Activated T-helper 1 cell treated with anti-CD3 and anti-CD28 coated beads, Interleukin-12 subunit alpha, Interleukin-12 subunit beta, Interleukin-2, Interleukin-4 antibody, amounts not matched to agents 30 ng/mL and 10 ng/mL and 1 ng/mL, durations not matched to agents 14 hours and 24 hours and 36 hours (primary cell): ENCODE measurements at places on chromosomes 2 and 18. TPM values are rescaled to one million over a fixed set of nuclear protein-coding genes. Genes with fewer than 3 reads are reported as not detected.

Gene PLEKHB2
- 72.5 and 73.9 TPM in 2 replicates for total RNA-seq

Gene PRSS56
- not detected in 2 replicates for total RNA-seq

Gene COL4A3
- not detected in 2 replicates for total RNA-seq

Gene CPO
- not detected in 2 replicates for total RNA-seq

Gene ERMN
- 2.1 and 2.4 TPM in 2 replicates for total RNA-seq

Gene SALL3
- not detected in 2 replicates for total RNA-seq

Gene SLC4A5
- 0.47 and 0.71 TPM in 2 replicates for total RNA-seq

Gene G6PC2
- not detected in 2 replicates for total RNA-seq

Gene NBAS
- 33.3 and 33.6 TPM in 2 replicates for total RNA-seq

DNA sequence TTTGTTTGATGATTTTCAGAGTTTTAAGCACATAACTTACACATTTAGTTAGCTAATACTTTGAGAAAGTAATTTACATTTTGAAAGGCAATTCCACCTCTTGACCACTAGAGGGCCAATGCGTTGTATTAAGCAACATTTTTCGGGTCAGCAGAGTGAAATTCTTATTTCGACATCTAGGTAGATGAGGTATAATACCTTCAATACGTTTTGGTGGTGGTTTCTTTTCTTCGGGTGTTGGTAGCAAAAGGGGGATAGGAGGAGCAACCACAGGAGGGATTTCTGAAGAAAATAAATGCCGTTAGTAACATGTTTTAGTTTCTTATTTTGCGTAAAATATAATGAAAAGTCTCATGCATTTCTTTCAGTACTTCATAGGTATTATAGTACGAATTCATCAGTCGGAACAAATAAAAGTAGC is 106.3 kb downstream of the TTN start:
- DNase-seq = no peak
- peaks cover 3% of the 10 kb centered on the region for H3K27me3 ChIP-seq
- H3K4me3 ChIP-seq = no peak overlapping the region
- H3K27ac ChIP-seq = no peak overlapping the region
- H3K36me3 ChIP-seq = peaks cover 1% of the 10 kb centered on the region

GRCh38 chr2:202821206-202822160 is 50.1 kb downstream of the ICA1L start:
- H3K27ac ChIP-seq = no peak overlapping the region
- no peak overlapping the region for H3K4me3 ChIP-seq
- no peaks in the 10 kb centered on the region for H3K27me3 ChIP-seq
- no peaks in the 10 kb centered on the region for H3K4me1 ChIP-seq
- DNase-seq = no peak

- peak overlapping the region; percentile 92 for H3K27ac ChIP-seq
- H3K4me1 ChIP-seq = peaks cover 18% of the 10 kb centered on the region
- peaks cover 2% of the 10 kb centered on the region for H3K27me3 ChIP-seq
- H3K4me3 ChIP-seq = peak overlapping the region; percentile 89
- H3K36me3 ChIP-seq = no peaks in the 10 kb centered on the region
- DNase-seq = no peak
These were observed 1.2 kb downstream of the TMEM237 start for GRCh38 chr2:201642086-201642578.

DNA sequence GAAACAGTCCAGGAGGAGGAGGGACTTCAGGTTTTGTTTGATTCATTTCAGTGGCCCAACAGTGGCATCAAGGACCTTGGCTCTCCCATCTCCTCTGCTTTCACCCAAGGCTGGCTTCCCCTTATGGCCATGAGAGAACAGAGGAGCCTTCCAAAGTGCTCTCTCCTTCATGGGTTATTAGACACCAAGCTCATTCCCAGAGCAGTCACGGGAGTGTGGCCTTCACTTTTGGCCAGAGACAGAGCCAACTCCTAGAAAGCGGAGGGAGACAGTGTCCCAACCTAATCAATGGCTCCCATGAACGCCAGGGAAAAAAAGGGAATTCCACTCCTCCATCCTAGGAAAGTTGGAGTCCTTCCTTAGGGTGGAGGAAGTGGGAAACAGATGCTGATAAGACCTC is 871 bp upstream of the DUSP28 start:
- H3K4me1 ChIP-seq = peaks cover 61% of the 10 kb centered on the region
- peak overlapping the region; percentile 81 for H3K27ac ChIP-seq
- no peaks in the 10 kb centered on the region for H3K27me3 ChIP-seq
- H3K36me3 ChIP-seq = peaks cover 26% of the 10 kb centered on the region
- DNase-seq = no peak

GRCh38 chr18:7601936-7602335 is 34.8 kb downstream of the PTPRM start:
- H3K27me3 ChIP-seq = no peaks in the 10 kb centered on the region
- H3K4me1 ChIP-seq = no peaks in the 10 kb centered on the region

DNA sequence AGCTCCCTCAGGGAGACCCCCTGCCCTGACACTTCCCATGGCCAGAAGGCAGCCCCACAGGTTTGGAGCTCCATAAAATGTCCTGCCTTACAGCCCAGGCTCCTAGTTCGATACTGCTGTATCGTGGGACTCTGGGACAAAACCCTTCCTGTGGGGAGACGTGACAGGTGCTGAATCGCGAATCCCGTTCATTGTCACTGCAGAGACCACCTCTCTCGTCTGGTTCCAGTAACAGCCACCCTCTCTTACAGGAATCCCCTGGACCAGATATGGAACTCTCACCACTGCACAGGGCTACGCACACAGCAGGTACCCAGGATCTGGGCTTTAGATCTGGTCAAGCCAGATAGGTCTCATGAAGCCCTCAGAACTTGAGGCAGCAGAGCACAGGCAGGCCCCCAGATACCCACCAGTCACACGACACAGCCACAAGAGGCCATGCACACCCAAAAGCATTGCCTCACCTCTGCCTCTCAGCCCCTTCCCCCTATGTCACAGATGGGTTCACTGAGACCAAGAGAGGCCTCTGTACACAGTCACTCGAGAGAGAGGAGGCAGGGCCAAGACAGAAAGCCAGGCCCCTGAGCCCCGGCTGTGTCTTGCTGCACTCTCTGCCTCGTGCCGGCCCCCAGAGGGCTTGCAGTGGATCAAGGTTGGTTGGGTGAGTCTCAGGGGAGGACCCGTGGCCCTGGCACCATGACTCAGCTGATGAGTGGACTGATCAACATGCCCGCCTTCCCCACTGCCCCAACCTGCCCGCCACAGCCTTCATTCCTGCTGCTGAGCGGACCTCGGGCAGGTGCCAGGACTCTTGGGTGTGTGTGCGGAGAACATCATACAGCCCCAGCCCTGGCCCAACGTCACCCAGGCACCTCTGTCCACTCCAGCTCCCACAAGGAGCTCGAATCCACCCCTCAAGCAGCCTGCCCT is 7.6 kb downstream of the SDC1 start:
- peaks cover 29% of the 10 kb centered on the region for H3K27me3 ChIP-seq
- DNase-seq = no peak
- no peak overlapping the region for H3K27ac ChIP-seq
- H3K4me3 ChIP-seq = no peak overlapping the region
- no peaks in the 10 kb centered on the region for H3K4me1 ChIP-seq

GRCh38 chr2:162041485-162041884 is 32.5 kb downstream of the DPP4 start:
- no peak overlapping the region for H3K4me3 ChIP-seq
- DNase-seq = no peak
- peaks cover 57% of the 10 kb centered on the region for H3K4me1 ChIP-seq
- peak overlapping the region; percentile 0 for H3K27ac ChIP-seq
- H3K27me3 ChIP-seq = no peaks in the 10 kb centered on the region

- peaks cover 46% of the 10 kb centered on the region for H3K4me1 ChIP-seq
- peaks cover 12% of the 10 kb centered on the region for H3K36me3 ChIP-seq
- H3K27ac ChIP-seq = peak overlapping the region; percentile 20
- H3K27me3 ChIP-seq = peaks cover 4% of the 10 kb centered on the region
- H3K4me3 ChIP-seq = no peak overlapping the region
These were observed 55.9 kb upstream of the EPAS1 start for GRCh38 chr2:46241344-46241743.

- DNase-seq = no peak
- H3K4me3 ChIP-seq = no peak overlapping the region
- H3K27ac ChIP-seq = no peak overlapping the region
- H3K4me1 ChIP-seq = no peaks in the 10 kb centered on the region
These were observed 279.0 kb upstream of the CDH2 start for GRCh38 chr18:28455971-28456370.

DNA sequence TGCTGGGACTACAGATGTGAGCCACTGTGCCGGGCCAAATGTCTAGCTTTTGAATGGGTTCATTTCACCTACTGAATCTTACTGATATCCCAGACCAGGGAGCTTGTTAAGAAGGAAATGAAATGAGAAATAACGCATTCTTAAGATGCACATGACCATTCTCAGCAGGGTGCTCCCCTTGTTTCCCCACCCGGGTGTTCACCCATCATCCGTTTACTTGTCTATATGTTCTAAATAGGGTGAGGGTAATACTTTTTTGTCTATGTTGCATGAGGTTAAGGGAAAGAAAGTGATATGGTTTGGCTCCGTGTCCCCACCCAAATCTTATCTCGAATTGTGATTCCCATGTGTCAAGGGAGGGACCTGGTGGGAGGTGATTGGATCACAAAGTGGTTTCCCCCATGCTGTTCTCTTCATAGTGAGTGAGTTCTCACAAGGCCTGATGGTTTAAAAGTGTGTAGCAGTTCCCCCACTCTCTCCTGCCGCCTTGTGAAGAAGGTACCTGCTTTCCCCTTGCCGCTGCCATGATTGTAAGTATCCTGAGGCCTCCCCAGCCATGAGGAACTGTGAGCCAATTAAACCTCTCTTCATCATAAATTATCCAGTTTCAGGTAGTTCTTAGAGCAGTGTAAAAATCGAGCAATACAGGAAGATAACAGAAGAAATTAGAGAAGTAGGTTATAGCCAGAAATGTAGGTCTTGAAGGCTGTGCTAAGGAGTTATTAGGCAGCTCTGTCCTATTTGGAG is 129.1 kb downstream of the DDX1 start:
- DNase-seq = no peak
- no peak overlapping the region for H3K27ac ChIP-seq
- H3K27me3 ChIP-seq = peaks cover 2% of the 10 kb centered on the region
- no peaks in the 10 kb centered on the region for H3K4me1 ChIP-seq
- no peaks in the 10 kb centered on the region for H3K36me3 ChIP-seq
- no peak overlapping the region for H3K4me3 ChIP-seq

GRCh38 chr18:22174341-22175145 is 5.2 kb downstream of the GATA6 start:
- no peak overlapping the region for H3K27ac ChIP-seq
- H3K36me3 ChIP-seq = no peaks in the 10 kb centered on the region
- peaks cover 63% of the 10 kb centered on the region for H3K27me3 ChIP-seq
- no peak for DNase-seq
- H3K4me1 ChIP-seq = no peaks in the 10 kb centered on the region

- no peak overlapping the region for H3K27ac ChIP-seq
- H3K27me3 ChIP-seq = peaks cover 23% of the 10 kb centered on the region
- no peak overlapping the region for H3K4me3 ChIP-seq
- H3K36me3 ChIP-seq = peaks cover 15% of the 10 kb centered on the region
These were observed 23.3 kb downstream of the SKA1 start for GRCh38 chr18:50398099-50398498.

- no peak overlapping the region for H3K4me3 ChIP-seq
- no peak for DNase-seq
- H3K27ac ChIP-seq = no peak overlapping the region
- no peaks in the 10 kb centered on the region for H3K27me3 ChIP-seq
- H3K4me1 ChIP-seq = peaks cover 44% of the 10 kb centered on the region
- peaks cover 1% of the 10 kb centered on the region for H3K36me3 ChIP-seq
These were observed 15.9 kb upstream of the AGFG1 start for GRCh38 chr2:227456102-227456501.

- H3K4me1 ChIP-seq = no peaks in the 10 kb centered on the region
- H3K36me3 ChIP-seq = no peaks in the 10 kb centered on the region
- no peak overlapping the region for H3K27ac ChIP-seq
- H3K4me3 ChIP-seq = no peak overlapping the region
These were observed 49.5 kb downstream of the SLC40A1 start for GRCh38 chr2:189530965-189531637.

GRCh38 chr2:23200787-23201114 is 184.2 kb upstream of the KLHL29 start:
- no peaks in the 10 kb centered on the region for H3K36me3 ChIP-seq
- H3K27ac ChIP-seq = no peak overlapping the region
- H3K27me3 ChIP-seq = peaks cover 2% of the 10 kb centered on the region
- no peak for DNase-seq
- H3K4me1 ChIP-seq = no peaks in the 10 kb centered on the region

DNA sequence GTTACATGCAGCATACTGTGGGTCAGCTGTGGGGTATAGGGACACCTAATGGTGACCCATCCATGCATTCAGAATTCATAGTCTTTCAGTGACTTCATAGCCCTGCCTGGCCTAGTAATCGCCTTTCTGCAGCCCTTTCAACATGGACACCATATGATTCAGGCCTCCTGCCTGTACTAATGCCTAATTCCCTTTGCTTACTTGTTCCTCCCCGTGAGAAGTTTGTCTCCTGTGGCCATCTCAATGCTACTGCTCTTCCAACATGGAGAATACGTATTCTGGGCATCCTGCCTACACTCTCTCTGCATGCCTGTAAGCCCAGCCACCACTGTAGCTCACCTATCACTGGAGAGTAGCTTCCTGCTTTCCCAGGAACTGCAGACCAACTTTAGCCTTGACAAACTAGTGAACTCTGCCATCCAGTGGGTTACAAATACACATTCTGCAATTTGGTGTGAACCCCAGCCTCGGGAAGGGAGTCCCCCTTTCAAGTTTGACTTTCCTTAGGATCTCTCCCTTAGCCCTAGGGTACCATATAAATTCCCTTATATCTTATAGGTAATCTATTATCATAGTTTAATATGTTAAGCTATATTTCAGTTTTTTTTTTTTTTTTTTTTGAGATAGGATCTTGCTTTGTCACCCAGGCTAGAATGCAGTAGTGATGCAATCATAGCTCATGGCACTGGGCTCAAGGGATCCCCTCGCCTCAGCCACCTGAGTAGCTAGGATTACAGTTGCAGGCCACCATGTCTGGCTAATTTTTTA is 22.3 kb downstream of the M1AP start:
- no peaks in the 10 kb centered on the region for H3K4me1 ChIP-seq
- no peak for DNase-seq
- H3K36me3 ChIP-seq = no peaks in the 10 kb centered on the region
- H3K27ac ChIP-seq = no peak overlapping the region
- H3K4me3 ChIP-seq = no peak overlapping the region

DNA sequence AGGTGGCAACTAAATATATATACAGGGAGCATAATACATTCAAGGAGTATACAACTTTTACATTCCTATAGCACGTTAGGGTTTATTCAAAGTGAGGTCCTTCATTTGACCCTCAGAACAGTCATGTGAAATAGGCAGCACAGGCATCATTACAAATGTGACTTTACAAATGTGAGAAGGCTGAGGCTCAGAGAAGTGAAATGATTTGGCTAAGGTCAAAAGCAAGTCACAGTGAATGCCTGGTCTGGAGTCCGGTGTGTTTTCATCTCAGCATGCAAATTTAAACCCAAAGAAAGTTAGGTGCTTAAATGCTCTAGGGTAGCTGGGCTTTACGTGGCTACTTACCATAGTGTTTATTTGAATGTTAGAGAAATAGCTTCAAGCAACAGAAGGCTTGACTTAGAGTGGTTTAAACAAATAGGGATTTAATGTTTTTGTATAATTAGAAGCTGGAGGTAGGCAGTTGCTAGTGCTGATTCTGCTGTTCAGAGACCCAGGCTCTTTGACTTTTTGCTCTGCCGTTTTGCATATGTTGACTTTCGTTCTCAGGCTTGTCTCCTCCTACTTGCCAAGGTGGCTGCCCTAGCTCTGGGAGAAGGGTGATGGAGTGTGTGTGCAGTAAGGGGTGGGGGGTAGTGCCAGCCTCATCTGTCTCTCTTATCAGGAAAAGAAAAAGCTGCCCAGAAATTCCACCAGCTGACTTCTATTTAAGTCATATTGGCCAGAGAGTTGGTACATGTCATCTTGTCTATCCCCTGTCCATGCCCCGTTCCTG is 89.2 kb downstream of the PLCL1 start:
- H3K27me3 ChIP-seq = peaks cover 3% of the 10 kb centered on the region
- H3K36me3 ChIP-seq = peaks cover 4% of the 10 kb centered on the region
- no peak for DNase-seq
- H3K27ac ChIP-seq = peak overlapping the region; percentile 11
- peaks cover 48% of the 10 kb centered on the region for H3K4me1 ChIP-seq

GRCh38 chr18:49690312-49690711 is 123.0 kb downstream of the ACAA2 start:
- peaks cover 3% of the 10 kb centered on the region for H3K27me3 ChIP-seq
- no peak overlapping the region for H3K27ac ChIP-seq
- no peak for DNase-seq
